ENCODE measurements at places on chromosomes 2 and 18. TPM values are rescaled to one million over a fixed set of nuclear protein-coding genes. Genes with fewer than 3 reads are reported as not detected.

TMEM200C gene
- 20.4 TPM for total RNA-seq

CCDC141 gene
- 1.5 TPM for total RNA-seq

KDSR gene
- total RNA-seq: 13.3 TPM

ARHGAP28 gene
- total RNA-seq: 16.2 TPM

PLB1 gene
- 1.7 TPM for total RNA-seq

CCDC85A gene
- 22.1 TPM for total RNA-seq

SPDYA gene
- total RNA-seq: 1.5 TPM
